Prostate gland (tissue), 2 donors: ENCODE measurements at places on chromosomes 4 and X.
A peak's percentile ranks its signal among the peaks of the same experiment; 100 is the strongest.

- DNase-seq: no peak
Measured at GRCh38 chrX:43744284-43744683, 88.2 kb downstream of the MAOA start.

DNA sequence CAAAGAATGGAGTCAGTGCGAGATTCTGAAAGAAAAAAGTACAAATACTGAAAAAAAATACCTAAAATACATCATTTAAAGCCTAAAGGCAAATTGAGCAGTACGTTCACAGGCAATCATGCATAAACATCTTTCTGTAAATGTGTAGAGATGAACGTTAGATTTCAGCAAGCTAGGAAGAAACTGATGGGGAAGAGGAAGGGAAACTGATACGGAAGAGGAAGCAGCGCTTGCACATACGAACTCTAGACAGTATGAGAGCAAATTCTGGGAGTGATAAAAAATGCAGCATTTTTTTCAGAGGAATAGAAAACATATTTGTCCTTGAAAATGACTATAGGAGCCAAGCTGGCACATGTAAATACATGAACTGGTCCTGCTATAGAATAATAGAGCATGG lies 9.4 kb downstream of the ANKRD50 start:
- no peak for DNase-seq

DNA sequence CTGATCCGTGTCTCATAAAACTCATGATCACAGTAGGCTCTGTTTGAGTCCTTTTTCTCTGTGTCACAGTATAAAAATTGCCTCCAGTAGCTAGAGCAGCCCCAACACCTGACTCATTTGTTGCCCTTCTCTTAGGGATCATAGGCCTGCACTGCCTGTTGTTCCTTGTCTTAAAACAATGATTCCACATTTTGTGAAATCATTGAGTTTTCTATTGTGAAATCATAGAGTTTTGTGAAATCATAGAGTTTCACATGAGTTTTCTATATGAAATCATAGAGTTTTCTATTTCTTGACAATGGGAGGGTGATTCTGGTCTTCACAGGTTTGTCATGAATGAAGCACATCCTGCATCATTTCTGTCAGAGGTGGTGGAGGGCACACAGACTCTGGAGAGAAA lies 239.9 kb downstream of the GASK1B start:
- DNase-seq: no peak

- DNase-seq: no peak
Measured at GRCh38 chr4:112377171-112377570, 80.0 kb downstream of the ALPK1 start.

- no peak for DNase-seq
Measured at GRCh38 chr4:32321421-32321820, 1601.3 kb downstream of the PCDH7 start.

DNA sequence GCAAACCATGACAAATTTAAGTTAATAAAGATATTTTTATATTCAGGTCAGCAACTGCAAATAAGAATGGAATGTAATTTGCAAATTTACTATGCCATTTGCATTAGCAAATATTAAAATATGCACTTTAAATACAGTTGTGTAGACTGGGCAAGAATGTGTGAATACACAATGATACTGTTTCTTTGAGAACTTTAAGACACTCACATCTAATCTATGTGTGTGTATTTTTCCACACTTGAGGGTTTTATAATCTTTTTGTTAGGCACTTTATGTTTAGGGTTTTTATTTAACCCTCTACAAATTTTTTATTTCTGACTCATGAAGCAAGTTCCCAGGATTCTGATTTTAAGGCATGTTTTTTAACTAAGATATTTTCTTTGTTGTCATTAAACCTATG lies 23.9 kb upstream of the NDNF start:
- no peak for DNase-seq

GRCh38 chr4:87967193-87967592 lies 8.3 kb upstream of the SPP1 start:
- DNase-seq: no peak

DNA sequence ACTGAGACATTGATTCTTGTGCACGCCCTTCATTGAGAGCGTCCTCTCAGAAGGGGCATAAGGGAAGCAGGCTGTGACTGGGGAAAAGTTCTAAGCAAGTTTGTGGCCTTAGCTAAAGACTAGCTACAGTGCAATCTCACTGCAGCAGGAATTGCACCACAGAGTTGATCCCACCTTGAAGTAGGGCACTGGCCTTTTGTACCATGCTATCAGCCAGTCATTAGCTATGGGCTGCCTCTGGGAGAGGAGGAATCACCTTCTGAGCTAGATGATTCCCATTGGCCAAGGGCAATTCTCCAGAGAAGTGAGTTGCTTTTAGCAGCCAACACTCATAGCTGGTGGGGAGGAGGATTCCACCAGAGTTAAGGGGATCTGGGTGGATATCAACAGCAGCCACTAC lies 142.6 kb upstream of the SCML1 start:
- DNase-seq: no peak

DNA sequence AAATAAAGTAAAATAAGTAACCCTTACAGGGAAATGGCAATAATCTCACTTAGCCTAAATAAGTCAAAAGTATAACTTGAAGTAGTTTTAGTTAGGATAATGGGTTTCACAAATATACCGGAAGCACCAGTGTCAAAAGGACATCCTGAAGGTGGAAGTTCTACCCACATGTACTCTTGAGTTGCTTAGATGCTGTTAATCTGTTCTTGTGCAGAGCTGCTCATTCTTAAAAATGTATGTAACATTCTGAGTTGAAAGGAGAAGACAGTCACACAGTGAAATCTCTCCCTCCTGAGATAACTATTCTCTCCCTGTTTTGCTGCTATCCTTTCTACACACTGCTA lies 11.2 kb upstream of the CCNG2 start:
- DNase-seq: no peak

GRCh38 chr4:82711158-82711785 lies 87.3 kb downstream of the SCD5 start:
- no peak for DNase-seq

DNA sequence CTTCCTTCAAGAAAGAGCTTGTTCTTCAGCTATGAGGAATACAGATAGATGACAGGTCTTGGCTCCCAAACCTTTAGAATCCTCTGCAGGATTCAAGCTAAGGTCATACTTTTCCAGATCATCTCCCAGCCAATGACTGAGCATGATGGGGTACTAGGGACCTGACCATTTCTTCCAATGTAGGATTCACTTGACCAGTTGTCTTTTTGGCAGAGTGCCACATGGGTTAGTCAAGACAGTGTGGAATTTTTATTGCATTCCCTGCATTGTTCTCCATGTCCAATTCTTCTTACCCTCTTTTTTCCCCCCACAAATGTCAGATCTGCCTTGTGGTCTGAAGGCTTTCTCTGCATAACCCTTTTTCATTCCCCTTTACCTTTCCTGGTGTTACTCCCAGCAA lies 99.5 kb downstream of the CCSER1 start:
- no peak for DNase-seq

GRCh38 chrX:123682186-123682585 lies 50.7 kb downstream of the THOC2 start:
- no peak for DNase-seq

GRCh38 chrX:8030361-8030760 lies 103.1 kb upstream of the PNPLA4 start:
- no peak for DNase-seq

DNA sequence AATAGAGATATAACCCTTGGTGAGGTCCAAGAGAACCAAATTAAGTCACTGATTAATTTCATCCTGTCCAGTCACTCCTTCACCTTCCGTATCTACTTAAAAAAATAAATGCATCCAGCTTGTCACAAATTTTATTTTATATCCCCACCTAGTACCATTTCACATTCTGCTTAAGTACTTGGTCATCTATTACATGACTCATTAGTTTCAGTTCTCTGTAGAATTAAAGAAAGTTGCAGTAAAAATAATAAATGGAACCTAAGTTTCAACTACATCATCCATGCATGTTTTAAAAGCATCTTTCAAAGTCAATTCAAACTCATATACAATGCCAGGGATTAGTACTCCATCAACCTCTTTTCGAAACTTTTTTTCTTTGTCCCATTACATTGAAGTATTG lies 130.2 kb downstream of the SH2D1A start:
- no peak for DNase-seq

GRCh38 chr4:176363072-176363471 lies 43.3 kb downstream of the SPCS3 start:
- no peak for DNase-seq

DNA sequence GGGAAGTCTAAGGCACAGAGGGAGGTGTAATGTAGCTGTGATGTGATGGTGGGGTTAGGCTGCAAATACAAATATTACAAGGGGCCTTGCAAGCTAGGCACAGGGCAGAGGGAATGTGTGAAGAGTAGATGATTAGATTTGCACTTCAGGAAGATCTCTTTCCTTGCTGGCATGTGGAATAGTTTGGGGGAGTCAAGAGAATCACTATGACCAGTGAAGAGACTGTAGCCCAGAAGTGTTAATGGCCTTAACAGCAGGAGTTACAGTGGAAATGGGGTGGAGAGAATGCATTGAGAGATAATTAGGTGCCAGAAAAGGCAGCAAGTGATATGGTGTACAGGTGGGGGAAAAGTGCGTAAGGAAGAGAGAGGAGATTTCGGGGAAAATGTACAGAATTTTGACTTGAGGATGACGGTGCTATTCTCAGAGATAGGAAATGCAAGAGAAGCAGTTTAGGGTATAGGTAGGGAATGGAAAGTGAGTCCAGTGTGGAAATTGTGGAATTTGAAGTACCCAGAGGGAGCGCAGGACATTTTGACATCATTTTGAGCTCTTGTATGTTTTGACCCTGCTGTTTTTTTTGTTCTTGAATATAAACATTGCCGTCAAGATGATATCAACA lies 10.2 kb upstream of the TAPT1 start:
- DNase-seq: no peak

DNA sequence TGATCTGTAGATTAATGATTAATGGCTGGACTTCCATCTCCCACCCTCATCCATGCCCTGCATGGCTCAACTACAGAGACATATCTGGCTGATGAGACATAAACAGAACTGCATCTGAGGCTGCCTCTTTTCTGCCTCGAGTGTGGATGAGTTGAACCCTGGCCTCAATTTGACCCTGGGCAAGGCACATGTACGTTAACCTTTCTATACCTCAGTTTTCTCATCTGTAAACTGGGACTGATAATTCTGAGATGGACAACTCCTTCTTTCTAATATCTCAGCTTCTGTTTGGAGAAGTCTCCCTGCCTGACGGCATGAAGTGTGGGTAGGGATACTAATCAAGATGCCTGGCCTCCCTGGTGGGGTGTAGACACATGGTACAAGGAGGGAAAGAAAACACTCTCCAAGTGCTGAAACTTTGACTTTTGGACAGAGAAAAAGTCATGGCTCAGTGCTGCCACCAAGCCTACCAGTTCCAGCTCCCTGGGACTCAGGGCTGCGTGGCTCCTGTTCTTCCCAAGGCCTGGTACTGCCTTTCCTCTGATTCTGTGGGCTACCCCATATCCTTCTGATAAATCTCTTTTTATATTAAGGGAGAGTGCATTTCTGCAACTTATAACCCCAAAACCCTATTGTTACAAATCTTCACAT lies 64.4 kb downstream of the HAUS3 start:
- no peak for DNase-seq

DNA sequence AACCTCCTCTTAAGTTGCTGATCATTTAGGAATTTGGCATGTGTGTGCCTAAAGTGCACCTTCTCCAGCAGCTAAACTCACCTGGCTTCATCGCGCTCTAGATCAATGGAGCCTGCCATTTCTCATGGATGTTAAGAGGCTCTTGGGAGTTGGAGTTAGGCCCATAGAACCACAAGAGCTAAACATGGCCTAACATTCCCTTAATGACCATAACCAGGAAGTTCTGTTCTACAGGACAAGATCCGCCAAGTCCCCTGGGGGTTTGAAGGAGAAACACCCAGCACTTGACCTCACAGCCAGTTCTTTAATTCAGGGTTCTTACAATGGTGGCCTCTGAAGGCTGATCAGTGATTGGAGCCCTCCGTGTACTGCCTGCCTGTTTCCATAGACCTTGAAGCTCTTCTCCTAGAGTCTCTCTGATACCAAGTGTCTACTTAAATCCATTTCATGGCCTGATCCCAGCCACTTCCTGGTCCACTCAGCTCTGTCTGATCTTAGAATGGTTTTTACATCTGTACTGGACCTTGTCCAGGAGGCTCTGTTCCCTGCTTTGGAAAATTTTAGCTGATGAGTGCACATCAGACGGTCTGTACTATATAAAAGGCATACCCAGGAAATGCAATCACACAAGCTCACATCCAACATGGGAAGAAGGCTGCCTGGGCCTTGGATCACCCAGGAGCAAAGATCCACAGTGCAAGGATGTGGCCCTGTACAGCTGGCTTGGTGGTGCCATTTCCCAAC lies 45.1 kb downstream of the RPS3A start:
- no peak for DNase-seq

GRCh38 chrX:11787564-11787963 lies 29.5 kb downstream of the MSL3 start:
- DNase-seq: peak; percentile 39
